ENCODE measurements at places on chromosomes 4 and X. TPM values are rescaled to one million over a fixed set of nuclear protein-coding genes. Genes with fewer than 3 reads are reported as not detected.

RTL5 gene
- total RNA-seq = 0.90 TPM

RNF150 gene
- total RNA-seq = 18.1 TPM

XK gene
- under 0.01 TPM for total RNA-seq

VCX3B gene
- not detected for total RNA-seq

GIMD1 gene
- total RNA-seq = not detected

TMEM156 gene
- total RNA-seq = 0.54 TPM

RXFP1 gene
- total RNA-seq = not detected

IL2 gene
- total RNA-seq = not detected

RNF212 gene
- total RNA-seq = under 0.01 TPM

CSN1S1 gene
- total RNA-seq = not detected

SERPINA7 gene
- not detected for total RNA-seq

CCDC158 gene
- not detected for total RNA-seq

CPZ gene
- total RNA-seq = 0.56 TPM

SMIM31 gene
- not detected for total RNA-seq

AWAT2 gene
- under 0.01 TPM for total RNA-seq

SUPT20HL1 gene
- total RNA-seq = not detected

LAP3 gene
- total RNA-seq = 91.6 TPM

DNAAF6 gene
- total RNA-seq = not detected

GRCh38 chrX:43703211-43703791 lies 47.2 kb downstream of the MAOA start:
- peak; percentile 16 for DNase-seq

- no peak for DNase-seq
Observed at GRCh38 chr4:147944249-147944648, 212.4 kb downstream of the ARHGAP10 start.

DNA sequence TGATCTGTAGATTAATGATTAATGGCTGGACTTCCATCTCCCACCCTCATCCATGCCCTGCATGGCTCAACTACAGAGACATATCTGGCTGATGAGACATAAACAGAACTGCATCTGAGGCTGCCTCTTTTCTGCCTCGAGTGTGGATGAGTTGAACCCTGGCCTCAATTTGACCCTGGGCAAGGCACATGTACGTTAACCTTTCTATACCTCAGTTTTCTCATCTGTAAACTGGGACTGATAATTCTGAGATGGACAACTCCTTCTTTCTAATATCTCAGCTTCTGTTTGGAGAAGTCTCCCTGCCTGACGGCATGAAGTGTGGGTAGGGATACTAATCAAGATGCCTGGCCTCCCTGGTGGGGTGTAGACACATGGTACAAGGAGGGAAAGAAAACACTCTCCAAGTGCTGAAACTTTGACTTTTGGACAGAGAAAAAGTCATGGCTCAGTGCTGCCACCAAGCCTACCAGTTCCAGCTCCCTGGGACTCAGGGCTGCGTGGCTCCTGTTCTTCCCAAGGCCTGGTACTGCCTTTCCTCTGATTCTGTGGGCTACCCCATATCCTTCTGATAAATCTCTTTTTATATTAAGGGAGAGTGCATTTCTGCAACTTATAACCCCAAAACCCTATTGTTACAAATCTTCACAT lies 64.4 kb downstream of the HAUS3 start:
- DNase-seq = no peak

GRCh38 chr4:186216465-186217024 lies 10.8 kb upstream of the KLKB1 start:
- DNase-seq = no peak

- DNase-seq = no peak
Observed at GRCh38 chrX:11209798-11210414, 83.3 kb upstream of the AMELX start.

- DNase-seq = no peak
Observed at GRCh38 chr4:5184606-5185005, 133.3 kb downstream of the STK32B start.

DNA sequence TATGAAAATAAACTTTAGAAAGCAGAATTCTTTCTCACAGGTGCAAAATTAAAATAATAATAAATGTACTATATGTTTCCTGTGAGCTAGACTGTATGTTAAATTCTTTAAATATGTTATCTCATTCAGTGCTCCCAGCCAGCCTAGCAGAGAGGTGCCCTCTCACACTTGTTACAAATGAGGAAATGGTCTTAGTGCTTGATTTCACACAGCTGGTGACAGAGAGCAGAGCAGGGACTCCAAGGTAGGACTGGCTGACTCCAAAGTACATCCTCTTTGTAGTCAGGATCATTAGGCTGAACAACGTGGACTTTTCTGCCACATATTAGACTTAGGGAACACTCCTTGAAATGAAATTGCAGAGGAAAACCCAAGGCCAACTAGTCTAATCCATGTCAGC lies 72.0 kb upstream of the HHIP start:
- no peak for DNase-seq

DNA sequence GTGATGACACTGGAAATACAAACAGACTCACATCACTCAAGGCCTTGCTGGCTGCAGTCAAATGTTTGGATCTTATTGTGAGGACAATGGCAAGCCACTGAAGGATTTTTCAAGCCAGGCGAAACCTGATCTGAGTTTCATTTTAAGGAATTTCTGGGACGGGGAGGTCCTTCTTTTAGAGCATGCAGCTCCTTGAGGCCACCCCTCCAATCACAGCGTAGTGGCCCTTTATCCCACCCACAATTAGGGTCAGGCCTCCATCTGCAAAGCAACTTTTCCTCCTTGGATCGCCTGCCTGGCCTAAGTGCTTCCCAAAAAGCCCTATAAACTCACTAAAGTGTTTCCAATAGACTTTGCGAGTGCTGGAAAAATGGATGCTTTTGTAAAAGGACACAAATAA lies 115.5 kb downstream of the EFHC2 start:
- DNase-seq = no peak

- no peak for DNase-seq
Observed at GRCh38 chrX:148960060-148960459, 459.6 kb downstream of the AFF2 start.

GRCh38 chrX:9447906-9448305 lies 17.0 kb upstream of the TBL1X start:
- no peak for DNase-seq

DNA sequence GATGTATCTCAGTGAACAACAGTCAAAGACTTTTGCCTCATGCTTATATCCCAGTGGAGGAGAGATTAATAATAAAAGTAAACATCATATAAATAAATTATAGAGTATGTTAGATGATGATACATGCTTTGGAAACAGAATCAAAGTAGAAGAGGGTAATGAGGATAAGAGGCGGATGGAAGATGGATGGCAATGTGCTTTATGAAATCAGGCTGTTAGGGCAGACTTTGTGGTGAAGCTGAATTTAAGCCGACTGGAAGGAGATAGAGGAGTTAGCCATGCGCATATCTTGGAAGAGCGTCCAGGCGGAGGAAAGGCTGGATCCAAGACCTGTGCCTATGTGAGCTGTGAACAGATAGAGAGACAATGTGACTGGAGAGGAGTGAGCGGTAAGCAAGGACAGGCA lies 74.9 kb upstream of the GUCY1A1 start:
- no peak for DNase-seq

DNA sequence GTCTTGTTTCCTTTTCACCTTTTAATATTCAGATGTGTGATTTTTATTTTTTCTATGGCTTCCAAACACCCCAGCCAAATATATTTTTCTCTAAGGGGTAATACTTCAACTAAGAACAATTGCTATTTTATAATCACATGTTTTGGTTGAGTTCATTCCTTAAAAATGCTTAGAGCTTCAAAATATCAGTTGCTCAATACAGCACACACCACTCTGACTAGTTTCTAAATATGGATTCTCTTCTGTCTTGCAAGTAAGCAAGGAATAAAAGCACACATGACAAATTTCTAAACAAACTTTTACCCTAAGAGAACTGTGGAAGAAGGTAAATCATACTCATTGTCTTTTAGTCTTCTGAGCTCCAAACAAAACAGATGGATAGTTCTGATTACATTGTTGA lies 27.2 kb downstream of the ANTXR2 start:
- peak; percentile 76 for DNase-seq

DNA sequence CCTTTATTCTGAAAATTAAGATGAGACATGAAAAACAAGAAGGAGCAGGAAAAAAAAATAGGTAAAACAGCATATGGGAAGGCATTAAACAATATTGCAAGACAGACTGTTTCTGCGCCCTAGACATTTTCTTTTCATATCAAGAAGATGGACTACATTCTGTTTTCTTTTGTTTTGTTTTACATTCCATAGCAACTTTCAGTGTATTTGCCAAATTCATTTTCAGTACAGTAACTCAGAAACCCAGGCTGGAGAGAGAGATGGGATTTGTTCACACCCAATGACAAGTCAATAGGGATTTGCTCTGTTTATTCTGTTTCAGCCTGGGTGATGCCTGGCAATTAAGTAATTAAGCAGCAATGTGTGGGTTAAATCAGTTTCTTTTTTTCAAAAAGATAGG lies 892.8 kb upstream of the DIAPH2 start:
- DNase-seq = no peak

- no peak for DNase-seq
Observed at GRCh38 chrX:67749536-67749935, 205.7 kb downstream of the AR start.

- peak; percentile 13 for DNase-seq
Observed at GRCh38 chrX:10288373-10288975, 131.7 kb downstream of the CLCN4 start.

- DNase-seq = no peak
Observed at GRCh38 chr4:163590103-163590502, 95.6 kb downstream of the TMA16 start.

DNA sequence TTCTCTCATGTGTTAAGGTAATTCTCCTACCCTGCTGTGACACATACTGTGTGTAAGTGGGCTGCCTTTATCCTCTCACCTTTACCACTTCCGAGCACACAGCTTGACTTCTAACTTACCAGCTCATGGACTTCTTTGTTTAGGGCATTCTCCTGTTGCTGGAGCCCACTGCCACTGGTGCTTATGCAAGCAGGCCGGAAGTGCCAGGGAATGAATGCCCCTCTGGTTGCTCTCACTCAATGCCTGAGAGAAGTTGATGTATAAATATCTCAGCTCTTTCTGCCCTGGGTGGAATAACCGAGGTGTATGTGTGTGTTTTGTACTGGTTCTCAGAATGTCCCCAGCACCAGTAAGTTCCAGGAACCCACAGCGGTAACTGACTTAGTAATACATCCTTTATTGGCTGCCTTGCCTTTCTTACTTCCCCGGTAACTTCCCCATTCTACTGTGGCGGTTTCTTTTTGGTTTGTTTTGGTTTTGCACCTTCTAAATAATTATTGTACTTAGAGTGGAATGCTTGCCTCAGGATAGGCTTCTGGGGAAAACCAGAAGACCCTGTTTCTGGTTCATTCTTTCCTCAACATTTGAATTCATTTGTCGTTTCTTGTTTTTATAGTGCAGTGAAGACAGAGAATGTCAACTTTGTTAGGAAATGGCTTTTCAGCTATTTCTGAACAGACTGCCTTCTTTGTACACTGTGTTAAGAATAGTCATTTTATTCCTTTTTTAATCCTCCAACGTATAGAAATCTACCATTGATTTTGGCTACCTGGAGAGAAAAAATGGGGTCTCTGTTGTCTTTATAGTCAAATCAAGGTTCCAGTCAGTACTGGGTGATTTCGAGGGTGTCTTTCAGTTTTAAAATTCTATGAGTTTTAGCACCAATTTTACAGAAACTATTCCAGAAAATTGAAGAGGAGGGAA lies 45.4 kb downstream of the CXorf58 start:
- no peak for DNase-seq

- no peak for DNase-seq
Observed at GRCh38 chr4:957581-958313, 15.6 kb downstream of the DGKQ start.

GRCh38 chrX:149909324-149910177 lies 19.8 kb upstream of the HSFX4 start:
- DNase-seq = no peak

DNA sequence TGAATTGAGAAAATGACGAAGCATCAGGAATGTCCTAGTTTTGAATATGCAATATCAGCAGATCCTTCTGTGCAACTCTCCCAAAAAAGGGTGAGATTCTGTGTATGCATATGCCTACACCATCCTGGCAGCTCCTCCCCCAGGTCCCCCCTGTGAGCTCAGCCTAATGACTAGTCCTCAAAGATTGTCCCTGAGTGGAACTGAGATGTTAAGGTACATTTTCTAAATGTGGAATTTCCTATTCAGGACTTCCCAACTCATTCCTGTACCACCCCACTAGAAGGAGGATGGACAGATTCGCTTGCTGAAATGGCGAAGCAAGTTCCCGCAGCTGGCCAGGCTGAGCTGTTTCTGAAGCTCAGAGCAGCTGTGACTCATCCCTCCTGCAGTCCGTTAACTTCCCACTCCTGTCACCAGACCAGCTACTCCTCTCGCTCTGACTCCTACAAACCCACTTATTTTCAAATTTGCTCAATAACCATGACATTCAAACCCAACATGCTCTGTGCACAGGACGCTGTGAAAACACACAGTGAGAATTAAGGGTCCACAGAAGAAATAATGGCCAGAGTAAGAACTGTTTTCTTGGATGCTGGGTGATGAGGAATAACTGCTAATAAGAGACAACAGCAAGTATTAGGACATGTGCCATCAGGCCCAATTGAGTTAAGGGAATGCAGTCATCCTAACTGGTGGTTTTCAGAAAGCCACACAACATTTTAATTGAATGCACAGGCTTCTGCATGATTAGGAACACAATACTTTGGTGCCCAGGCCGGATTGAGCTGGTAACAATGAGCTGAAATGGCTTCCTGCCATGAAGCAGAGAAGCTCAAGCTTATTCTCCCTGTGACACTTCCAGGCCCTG lies 40.0 kb upstream of the IRF2 start:
- DNase-seq = peak; percentile 95

- DNase-seq = no peak
Observed at GRCh38 chr4:41851621-41852020, 83.6 kb upstream of the TMEM33 start.

- peak; percentile 55 for DNase-seq
Observed at GRCh38 chrX:17552044-17552650, 177.1 kb downstream of the NHS start.

DNA sequence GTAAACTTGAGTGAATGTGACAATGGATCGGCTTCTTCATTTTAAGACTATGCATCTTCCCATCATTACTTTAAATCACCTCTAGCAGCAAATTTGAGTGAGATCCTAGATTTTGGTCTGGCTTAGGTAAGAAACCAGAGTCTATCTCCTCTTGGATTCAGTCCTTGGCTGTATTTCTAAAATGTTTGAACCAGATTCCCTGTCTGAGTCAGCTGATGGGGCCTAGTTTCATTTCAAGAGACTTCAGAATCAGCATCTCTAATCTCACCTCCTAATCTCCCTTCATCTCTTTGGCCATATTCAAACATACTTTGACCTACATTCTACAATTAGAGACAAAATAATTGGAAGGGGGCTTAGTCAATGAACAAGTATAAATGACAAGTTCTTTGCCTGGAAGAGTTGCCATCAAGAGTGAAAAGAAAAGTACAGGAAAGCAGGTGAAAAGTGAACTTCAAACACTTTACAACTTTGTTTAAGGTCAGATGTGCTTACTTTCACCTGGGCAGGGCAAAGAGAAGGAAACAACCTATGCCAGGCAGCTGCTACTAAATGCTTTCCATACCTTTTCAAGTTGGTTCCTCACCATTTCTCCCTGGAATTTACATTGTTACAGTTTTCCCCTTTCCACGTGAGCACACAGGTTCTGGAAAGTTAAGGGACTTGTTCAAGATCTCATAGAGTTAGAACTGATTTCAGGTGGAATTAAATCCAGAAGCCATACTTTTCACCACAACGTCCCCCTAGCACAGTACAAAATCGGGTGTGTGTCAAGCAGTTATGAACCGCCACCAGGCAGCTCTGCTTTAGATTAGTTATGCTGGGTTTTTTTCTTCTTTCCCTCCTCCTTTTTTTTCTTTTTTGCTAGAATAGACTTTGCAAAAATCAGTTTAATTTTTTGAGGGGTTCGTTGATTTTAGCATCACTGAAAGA lies 30.7 kb upstream of the PITX2 start:
- DNase-seq = no peak

All from IMR-90 (cell line).